ENCODE measurements at places on chromosomes 3 and 15. TPM values are rescaled to one million over a fixed set of nuclear protein-coding genes. Genes with fewer than 3 reads are reported as not detected.

ATP13A5 gene
- 0.17 TPM for total RNA-seq

FAM81A gene
- 2.9 TPM for total RNA-seq

- no peak for DNase-seq
Observed at GRCh38 chr3:133870822-133871221, 24.9 kb downstream of the RAB6B start.

- no peak for DNase-seq
Observed at GRCh38 chr15:63396152-63396928, 14.7 kb upstream of the CA12 start.

DNA sequence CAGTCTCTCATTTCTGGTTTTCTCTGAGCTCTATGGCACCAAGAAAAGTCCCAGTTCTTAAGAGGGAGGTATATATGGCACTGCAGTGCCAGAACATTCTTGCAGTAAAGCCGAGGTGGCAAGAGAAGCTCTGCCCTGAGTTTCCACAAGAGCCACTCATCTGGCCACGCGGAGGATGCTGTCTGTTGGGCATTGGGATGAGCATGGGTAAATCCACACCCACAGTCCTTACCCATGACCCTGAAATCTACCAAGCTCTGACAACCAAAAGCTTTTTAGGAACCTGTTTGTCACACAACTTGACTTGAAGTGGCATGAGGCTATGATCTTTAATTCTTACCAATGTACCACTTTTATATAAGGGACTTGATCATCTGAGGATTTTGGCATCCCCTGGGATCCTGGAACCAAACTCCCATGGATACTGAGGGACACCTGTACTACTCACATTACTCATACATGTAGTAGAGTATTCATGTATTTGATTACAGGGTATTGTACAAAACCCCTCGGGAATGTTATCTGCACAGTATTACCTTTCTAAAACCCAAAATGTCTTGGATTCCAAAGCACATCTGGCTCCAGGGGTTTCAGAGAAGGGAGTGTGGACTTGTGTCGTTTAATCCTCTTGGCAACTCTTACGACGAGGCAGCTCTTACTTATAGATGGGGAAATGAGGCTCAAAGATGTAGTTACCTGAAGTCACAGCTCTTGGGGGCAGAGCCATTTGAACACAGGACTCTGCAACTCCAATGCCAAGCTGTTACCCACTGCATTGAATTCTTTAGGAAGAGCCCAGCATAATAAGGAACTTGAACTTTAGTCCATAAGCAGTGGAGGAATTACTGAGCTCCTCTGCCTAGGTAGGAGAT, 8.8 kb downstream of the RPL32 start:
- no peak for DNase-seq

DNA sequence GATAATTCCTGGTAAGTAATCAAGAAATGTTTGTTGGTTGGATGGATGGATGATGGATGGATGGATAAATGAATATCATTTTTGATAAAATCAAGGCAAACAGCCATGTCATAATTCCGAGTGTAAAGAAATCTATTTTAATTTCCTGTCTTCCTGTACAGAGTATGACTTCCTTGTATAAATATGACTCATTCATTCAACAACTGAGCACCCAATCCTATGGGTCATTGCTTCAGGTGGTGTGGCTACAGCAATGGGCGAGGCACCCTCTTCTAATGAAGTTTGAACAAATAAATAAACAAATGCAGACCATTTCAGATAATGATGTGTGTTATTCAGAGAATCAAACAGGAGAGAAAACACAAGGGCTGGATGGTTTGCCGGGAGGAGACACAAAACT, 198.7 kb downstream of the TNIK start:
- DNase-seq, result peak; percentile 61

GRCh38 chr15:58520464-58520863, 88.7 kb downstream of the LIPC start:
- no peak for DNase-seq

- peak; percentile 46 for DNase-seq
Observed at GRCh38 chr3:86969500-86970189, 21.3 kb downstream of the VGLL3 start.

DNA sequence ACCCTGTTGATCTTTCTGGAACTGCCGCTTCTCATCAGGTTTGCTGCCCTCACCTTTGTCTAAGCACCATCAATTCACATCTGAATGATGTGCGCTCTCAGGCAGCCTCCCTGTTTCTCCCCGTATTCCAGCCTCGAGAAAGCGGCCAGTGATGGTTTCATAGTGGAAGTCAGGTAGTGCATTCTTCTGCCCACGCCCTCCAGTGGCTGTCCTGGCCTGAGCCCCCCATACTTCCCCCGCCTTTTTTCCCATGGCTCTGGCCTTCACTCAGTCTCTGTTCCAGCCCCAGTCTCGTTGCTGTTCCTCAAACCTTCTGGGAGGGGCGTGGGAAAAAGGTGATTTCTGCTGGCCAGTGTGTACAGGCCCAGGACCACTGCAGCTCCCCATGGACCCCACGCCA, 101.3 kb downstream of the ASB7 start:
- DNase-seq, result no peak

DNA sequence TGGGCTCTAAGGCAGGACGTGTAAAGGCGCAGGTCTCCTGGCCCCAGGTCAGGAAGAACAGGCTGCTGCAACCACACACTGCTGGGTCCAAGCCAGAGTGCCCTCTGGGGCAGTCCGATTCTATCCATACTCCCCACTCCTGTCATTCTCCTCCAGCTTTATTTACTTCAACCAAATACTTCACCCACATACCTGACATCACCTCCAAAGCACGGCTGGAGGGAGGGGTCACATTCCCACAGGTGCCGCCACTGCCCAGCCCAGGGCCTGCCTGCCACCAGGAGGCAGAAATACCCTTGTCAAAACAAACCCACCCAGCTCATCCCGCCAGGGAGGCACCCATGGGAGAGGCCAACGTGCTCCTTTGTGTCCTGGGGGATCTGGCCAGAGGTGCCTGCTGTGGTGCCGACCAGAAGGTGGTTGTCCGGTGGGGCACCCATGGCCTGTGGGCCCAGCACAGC, 100.4 kb downstream of the DAPK2 start:
- DNase-seq, result peak; percentile 88

DNA sequence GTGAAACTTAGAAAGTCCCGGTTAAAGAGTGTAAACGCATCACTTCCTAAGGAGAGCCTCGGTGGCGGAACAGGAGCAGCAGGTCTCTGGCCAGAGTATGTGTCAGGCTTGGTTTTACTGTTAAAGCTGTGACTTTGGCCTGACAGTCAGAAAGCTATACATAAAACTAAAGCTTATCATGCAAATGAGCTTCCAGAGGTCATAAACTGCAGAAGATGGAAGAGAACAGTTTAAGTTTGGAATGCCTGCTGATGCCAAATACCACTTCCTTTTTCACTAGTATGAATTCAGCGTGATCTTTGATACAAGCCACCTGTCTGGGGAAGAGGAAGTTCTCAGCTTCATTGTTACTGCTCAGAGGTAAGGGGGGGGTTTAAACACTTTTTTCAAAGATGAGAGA, 125.1 kb upstream of the CTDSPL start:
- DNase-seq, result no peak

Measured in mammary epithelial cell (primary cell).